Fibroblast of skin of back (primary cell): ENCODE measurements at places on chromosomes 5 and 9.
A peak's percentile ranks its signal among the peaks of the same experiment; 100 is the strongest.

- no peak for DNase-seq
Measured at GRCh38 chr5:92912283-92912682, 668.7 kb downstream of the NR2F1-AS1 start.

DNA sequence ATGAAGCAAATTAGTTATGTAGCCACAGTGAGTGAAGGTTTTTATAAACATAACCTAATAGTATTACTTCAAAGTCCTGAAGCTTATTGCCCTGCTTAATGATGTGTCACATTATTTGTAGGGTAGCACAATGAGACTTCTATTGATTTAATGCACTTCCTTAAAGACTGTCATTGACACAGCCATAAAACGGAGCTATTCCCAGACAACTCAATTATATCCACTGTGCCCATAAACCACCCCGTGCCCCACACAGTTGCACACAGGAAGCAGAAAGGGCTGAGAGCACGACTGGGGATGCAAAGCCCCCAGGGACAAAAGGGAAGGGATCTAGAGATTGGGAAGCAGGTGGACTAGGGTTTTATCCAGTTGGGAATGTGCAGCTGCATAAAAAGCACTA is 37.0 kb downstream of the TRIM32 start:
- no peak for DNase-seq

GRCh38 chr5:57441557-57441956 is 41.1 kb downstream of the ACTBL2 start:
- DNase-seq: peak; percentile 98

DNA sequence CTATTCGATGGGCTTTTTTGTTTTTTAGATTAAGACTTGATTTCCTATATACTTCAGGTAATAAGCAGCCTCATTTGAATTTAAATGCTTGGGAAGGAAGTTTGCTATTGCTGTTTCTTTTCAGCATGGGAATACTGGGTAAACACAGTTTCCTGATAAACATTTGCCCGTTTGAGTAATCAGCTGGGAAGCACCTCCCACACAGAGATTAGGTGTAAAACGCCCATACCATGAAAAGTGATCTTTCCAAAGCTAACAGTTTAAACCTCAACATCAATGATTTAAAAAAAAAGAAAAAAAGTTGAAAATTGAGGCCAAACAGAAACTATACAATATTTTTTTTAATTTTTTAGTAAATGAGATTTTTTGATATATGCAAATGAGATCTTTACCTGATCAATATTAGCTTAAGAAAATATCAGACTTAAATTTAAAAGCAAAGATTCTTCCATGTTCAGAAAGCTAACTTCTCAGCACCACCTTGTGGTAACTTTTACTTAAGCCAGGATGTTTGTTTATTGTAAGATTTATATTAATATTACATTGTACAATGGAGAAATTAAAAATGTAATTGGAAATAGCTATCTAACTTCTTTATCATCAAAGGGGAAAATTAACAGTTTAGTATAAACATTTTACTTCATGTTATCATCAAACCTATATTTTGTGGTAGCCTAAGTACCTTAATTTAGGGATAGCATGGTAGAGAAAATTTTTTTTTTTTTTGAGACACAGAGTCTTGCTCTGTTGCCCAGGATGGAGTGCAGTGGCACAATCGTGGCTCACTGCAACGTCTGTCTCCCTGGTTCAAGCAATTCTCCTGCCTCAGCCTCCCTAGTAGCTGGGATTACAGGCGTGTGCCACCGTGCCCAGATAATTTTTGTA is 39.8 kb downstream of the F2RL2 start:
- peak; percentile 22 for DNase-seq

- peak; percentile 99 for DNase-seq
Measured at GRCh38 chr5:36657563-36657995, 51.2 kb downstream of the SLC1A3 start.

GRCh38 chr9:127578627-127578951 is 33.5 kb upstream of the STXBP1 start:
- DNase-seq: no peak

DNA sequence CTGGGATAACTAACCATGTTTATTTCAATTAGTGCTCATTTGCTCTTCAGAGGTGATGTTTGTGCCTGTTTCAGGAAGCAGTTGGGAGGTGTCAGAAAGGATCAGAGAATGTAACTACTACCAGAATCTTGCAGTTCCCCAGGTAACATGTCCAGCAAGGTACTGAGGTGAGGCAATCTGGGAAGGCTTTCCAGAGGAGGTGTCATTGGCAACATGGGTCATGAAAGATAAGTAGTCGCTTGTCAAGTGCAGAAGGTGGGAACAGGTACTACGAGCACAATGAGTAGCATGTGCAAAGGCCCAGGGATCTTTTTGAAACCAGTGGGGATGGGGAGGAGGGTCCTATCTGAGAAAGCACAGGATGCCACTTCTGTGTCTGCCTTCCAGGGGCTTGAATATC is 4.8 kb downstream of the SMIM23 start:
- DNase-seq: no peak

- peak; percentile 89 for DNase-seq
Measured at GRCh38 chr9:111287127-111287526, 42.9 kb downstream of the OR2K2 start.

- DNase-seq: no peak
Measured at GRCh38 chr5:11363631-11364178, 540.5 kb downstream of the CTNND2 start.

DNA sequence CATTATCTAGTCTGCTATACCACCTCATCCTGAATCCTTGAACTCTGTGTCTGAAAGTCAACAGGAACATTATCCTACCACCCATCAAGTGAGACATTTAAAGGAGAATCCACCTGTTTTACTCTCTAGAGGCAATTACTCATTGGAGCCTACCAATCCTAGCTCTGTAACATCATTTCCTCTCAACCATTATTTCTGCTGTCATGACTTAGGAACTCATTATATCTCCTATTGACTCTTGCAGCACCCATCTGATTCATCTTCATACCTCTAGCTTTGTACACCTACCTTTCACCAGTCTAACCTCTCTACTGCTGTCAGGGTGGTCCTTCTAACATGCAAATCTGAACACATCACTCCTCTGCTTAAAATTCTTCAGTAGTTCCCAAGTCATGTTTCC is 481.5 kb downstream of the NFIB start:
- DNase-seq: no peak
